Stimulated activated CD8-positive, alpha-beta memory T cell treated with anti-CD3 and anti-CD28 coated beads, Interleukin-12 subunit alpha, Interleukin-12 subunit beta, amount 100 ng/mL, for 1 hour (primary cell): ENCODE measurements at places on chromosomes 2 and 18.

- no peak for DNase-seq
Observed at GRCh38 chr2:73448856-73449255, 63.2 kb downstream of the ALMS1 start.

DNA sequence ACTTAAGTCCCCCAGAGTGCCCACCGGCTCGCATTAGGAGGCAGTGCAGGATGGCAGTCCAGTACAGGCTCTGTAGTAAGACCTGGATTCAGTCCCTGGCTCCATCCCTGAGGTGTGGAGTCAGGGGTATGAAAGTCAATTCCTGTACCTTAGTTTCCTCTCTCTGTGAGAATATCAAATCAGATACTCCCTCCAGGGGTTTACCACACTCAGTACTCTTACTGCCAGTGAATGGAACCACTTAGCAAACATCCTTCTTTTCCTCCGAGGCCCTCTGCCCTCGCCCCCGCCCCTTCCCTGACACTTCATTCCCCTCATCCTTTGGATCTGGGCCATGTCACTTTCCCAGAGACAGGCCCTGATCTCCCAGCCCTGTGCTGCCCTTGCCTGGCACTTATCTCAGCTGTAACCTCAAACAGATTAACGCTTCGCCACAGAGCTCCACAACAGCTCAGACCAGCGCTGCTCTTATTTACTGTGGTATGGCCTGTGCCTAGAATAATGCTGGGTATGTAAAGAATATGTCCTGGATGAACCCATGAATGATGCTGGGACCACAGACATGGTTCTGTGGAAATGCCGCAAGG, 159.0 kb upstream of the TMEM200C start:
- DNase-seq: no peak

DNA sequence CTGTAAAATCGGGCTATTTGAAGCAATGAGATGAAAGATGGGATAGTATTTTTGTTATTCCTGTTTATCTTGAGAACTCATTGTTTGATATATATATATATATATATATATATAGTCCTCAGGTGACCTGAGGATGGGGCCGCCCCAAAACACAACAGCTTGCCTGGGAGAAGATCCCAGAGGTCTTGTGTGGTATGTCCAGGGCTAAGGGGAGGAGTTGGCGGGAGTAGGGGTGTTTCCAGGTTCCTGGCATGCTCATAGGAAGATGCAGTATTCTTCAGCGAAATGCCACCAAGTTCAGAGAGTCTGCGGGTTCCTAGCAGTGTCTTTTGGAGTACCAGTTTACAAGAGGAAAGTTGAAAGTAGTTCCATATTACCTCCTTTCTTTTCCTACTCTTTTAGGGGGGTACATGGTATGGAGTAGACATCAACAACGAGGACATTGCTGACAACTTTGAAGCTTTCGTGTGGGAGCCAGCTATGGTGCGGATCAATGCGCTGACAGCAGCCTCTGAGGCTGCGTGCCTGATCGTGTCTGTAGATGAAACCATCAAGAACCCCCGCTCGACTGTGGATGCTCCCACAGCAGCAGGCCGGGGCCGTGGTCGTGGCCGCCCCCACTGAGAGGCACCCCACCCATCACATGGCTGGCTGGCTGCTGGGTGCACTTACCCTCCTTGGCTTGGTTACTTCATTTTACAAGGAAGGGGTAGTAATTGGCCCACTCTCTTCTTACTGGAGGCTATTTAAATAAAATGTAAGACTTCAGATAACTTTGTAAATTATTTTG, 18.3 kb downstream of the CCT7 start:
- DNase-seq: no peak

DNA sequence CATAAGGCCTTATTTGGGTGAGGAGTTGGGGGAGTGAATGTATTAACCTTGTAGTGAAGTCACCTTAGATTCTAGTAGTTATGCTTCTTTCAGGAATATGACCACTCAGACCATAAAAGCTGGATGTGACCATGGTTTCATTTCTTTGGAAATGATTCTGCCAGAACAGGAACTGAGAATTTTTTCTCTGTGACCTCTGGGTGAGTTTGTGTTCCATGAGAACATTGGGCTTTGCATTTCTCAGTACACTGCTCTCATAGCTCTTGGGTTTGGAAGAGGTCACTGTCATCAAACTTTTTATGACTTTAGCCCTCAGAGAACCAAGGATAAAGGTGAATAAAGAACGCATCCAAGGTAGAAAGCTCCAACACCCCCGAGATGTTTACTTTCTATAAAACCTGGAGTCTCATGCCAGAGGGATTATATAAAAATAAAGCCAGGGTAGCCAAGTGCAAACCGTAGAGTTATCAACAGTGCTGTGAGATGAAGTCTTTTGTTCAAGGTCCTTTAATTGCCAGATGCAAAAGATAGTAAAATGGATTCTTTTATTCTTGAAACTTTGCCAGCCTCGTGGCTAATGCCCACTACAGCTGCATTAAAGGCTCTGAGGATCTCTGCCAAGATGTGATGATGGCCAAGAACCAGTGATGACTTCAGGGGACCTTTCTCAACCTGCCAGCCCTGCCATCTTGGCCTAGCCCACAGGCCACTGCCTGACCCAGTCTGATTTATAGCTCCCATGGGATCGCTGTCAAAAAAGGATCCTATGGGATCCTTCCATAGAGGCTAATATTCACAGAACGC, 27.8 kb upstream of the MAT2A start:
- no peak for DNase-seq

- no peak for DNase-seq
Observed at GRCh38 chr18:24964216-24964615, 387.8 kb downstream of the ZNF521 start.

DNA sequence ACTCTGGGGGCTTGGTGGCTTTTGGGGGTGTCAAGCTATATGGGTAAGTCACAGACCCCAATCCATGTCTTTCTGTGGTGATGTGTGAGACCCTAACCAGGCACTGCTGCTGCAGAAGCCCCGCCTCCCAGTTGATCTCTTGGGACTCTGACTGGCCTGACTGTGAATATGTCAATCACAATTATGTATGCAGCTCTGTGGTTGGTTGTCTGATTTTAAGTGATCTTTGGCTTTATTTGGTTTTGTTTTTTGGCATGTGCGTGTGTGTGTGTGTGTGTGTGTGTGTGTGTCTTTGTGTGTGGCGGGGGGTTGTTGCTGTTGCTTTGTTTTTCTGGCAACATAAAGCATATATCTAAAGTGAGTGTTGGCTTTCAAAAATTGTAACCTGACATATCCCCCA, 78.5 kb upstream of the GLS start:
- no peak for DNase-seq

DNA sequence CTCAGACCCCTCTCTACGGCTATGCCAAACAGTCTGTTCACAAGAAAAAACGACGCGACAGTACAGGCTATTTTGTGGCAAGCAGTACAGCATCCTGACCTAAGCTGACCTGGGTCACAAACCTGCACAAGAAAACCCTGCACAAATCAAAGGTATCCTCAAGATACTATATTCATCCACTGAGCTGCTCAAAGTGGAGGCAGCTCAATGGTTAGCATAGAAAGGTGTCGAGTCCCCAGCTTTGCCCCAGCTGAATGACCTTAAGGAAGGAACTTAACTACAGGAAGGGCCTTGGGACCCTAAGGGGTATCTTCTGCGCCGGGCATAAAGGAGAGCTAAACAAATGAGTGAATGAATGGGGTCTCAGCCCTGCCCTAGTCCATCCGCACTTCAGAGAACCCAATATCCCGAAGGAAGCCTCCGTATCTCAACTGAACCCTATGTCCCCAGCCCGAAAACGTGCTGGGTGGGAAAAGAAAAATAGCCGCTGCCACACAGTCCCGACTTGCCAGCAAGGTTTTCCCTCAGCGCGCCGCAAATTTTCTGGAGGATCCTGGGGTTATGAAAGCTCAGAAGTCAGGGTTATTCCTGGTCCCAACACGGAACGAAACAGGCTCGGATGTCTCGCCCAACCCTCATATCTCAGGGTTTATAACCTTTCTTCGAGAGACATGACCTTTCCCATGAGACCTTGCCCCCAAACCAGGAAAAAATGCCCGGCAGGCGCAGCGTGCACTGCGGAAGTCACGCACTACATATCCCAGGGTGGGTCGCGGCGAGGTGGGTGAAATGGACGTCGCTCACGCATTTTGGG, at the start of gene FASTKD1:
TSS of gene FASTKD1 (minus strand) at position 706 of the 814 bp plus-strand sequence. CDS start 1,836 bp downstream, outside the sequence.
- peak; percentile 76 for DNase-seq

- DNase-seq: no peak
Observed at GRCh38 chr2:157321466-157321865, 4.2 kb downstream of the ERMN start.

DNA sequence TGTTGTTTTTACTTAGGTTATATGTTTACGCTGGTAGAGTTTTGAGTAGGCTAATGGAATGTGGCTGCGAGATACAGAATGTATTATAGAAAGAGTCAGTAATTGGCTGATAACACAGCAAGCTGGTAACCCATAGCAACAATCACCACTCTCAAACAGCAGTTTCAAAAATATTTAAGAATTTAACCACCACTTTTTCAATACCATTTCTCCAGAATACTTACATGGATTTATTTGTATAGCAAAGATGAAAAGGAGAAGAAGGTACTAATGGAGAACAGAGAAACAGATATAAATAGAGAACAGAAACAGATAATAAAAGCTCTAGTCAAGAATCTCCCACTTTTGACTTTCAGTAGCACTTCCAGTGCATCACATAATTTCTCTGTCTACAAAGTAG, 188.3 kb upstream of the SLC39A10 start:
- DNase-seq: no peak

- DNase-seq: no peak
Observed at GRCh38 chr18:32767400-32767799, 5.4 kb downstream of the KLHL14 start.

DNA sequence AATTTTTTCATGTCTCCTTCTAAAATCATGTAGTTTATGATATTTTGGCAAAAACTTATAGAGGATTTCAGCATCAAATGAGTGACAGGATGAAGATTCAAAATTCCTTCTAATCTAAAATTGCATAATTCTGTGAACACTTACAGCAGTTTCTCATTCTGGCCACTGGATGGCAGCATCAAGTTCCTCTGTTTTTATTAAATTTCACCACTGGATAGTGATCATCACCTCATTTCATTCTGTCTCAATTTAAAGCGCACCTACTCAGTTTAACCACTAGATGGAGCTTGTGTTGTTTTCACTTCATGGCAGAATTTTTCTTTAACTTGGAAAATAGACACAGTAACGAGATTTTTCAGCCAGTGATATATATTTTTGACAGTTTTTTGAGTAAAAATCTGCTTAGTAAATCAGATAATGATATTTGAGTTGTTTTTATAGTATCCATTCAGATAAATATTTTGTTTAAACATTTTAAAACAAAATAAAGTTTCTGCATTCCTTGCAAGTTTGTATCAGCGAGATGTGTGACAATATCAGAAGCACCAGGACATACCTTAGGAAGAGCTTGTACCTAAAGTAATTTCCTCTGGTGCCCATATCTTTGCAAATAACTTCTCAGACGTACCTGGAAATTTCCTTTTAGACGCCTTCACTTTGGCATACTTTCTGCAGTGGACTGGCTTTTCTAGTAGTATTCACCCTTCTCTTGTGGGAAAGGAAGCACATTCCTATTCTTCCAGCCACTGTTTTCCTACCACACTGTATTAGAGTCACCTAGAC, 94.7 kb upstream of the ARHGAP15 start:
- DNase-seq: peak; percentile 39

GRCh38 chr18:12336887-12337286, 28.8 kb downstream of the TUBB6 start:
- no peak for DNase-seq
